Activated T-cell treated with anti-CD3 and anti-CD28 coated beads, Interleukin-2, amount 50 U/mL, for 72 hours (primary cell): ENCODE measurements at places on chromosomes 5 and 9. TPM values are rescaled to one million over a fixed set of nuclear protein-coding genes. Genes with fewer than 3 reads are reported as not detected.
A peak's percentile ranks its signal among the peaks of the same experiment; 100 is the strongest.

- no peaks in the 10 kb centered on the region for H3K4me1 ChIP-seq
- H3K27ac ChIP-seq = peak overlapping the region; percentile 54
Observed at GRCh38 chr5:73081093-73081492, 39.3 kb upstream of the TMEM171 start.

DNA sequence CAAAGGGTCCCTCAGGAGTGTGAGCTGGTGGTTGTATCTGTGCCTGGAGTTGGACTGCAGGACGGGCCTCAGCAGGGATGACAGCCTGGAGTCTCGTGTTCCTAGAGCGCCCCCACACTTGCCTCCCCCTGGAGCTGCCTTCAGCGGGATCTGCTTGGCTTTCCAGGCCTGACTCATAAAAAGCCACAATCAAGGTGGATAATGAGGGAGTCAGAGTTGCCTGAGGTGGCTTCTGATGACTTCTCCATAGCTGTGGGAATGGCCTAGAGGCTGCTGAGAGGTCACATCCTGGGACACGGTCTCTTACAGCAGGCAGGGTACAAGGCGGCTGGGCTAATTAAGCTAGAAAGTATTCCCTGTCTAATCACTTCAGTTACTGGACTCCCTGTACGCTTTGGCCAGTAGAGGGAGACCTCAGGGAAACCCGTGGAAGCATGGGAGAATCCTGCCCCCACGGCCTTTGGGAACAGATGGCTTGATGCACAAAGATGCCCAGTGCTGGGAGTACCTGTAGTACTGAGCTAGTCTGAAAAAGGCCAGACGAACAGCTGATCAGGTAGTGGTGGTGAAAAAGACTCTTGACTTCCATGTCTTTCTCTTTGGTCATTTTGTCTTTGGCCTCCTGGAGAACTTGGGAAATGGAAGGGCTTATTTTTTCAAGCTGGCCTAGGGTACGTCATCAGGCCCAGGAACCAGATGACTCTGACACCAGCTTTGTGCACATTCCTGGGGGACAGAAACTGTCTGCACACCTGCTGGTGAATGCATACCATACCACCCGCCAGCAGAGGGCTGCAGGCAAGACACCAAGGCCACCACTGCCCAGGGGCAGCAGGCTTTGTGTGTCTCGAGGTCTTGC lies 16.1 kb upstream of the FRRS1L start:
- H3K4me1 ChIP-seq = peaks cover 27% of the 10 kb centered on the region
- H3K27ac ChIP-seq = no peak overlapping the region
- no peak overlapping the region for H3K4me3 ChIP-seq

DNA sequence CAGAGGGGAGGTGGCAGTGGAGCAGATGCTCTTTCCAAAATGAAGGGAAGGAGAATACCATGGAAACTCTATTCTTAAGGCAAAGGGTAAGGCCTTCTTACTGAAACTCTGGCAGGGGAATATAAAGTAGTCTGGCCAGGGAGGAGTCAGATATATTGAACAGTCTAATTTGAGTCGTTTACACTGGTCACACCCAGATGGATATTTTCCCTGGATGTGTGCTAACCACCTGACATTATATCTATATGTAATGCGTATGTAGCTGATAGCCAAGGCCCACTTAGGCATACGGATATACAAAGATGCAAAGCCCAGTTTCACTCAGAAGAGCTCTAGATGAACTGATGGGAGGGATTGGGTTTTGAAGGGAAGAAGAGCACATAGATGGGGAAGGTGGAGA lies 7.0 kb downstream of the TDRD7 start:
- no peak overlapping the region for H3K27ac ChIP-seq
- no peak overlapping the region for H3K4me3 ChIP-seq
- no peak for DNase-seq
- H3K27me3 ChIP-seq = no peaks in the 10 kb centered on the region
- H3K36me3 ChIP-seq = peaks cover 2% of the 10 kb centered on the region
- H3K4me1 ChIP-seq = no peaks in the 10 kb centered on the region

- H3K27me3 ChIP-seq = no peaks in the 10 kb centered on the region
- no peak overlapping the region for H3K27ac ChIP-seq
- H3K4me1 ChIP-seq = peaks cover 38% of the 10 kb centered on the region
Observed at GRCh38 chr5:67518227-67518626, 321.6 kb upstream of the CD180 start.

- no peak for DNase-seq
- H3K27ac ChIP-seq = no peak overlapping the region
- H3K4me3 ChIP-seq = no peak overlapping the region
- H3K4me1 ChIP-seq = peaks cover 47% of the 10 kb centered on the region
Observed at GRCh38 chr5:140246378-140247122, 56.4 kb downstream of the PFDN1 start.

DNA sequence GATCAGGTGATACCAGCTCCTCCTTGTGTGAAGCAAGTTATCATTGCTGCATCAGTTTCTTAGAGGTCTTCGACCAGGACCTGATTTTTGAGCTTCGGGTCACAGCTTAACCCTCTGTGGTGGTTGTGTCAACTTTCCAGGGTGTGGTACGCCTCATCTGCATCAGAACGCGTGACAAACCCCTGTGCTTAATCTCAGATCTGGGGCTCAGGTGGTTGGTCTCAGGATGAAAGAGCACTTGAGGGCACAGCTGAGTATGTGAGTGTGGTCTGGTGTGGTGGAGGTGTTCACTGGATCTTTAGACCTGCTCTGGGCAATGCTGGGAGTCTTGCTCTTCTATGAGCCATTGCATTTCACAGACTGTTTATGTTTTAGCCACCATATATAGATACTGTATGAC lies 64.1 kb downstream of the OSTF1 start:
- peaks cover 76% of the 10 kb centered on the region for H3K4me1 ChIP-seq
- H3K27me3 ChIP-seq = no peaks in the 10 kb centered on the region
- peak overlapping the region; percentile 29 for H3K4me3 ChIP-seq
- H3K36me3 ChIP-seq = peaks cover 7% of the 10 kb centered on the region

- H3K27me3 ChIP-seq = peaks cover 6% of the 10 kb centered on the region
- H3K27ac ChIP-seq = no peak overlapping the region
- H3K4me1 ChIP-seq = no peaks in the 10 kb centered on the region
- peaks cover 11% of the 10 kb centered on the region for H3K36me3 ChIP-seq
- H3K4me3 ChIP-seq = no peak overlapping the region
Observed at GRCh38 chr5:151931260-151931659, 6.6 kb upstream of the GLRA1 start.

DNA sequence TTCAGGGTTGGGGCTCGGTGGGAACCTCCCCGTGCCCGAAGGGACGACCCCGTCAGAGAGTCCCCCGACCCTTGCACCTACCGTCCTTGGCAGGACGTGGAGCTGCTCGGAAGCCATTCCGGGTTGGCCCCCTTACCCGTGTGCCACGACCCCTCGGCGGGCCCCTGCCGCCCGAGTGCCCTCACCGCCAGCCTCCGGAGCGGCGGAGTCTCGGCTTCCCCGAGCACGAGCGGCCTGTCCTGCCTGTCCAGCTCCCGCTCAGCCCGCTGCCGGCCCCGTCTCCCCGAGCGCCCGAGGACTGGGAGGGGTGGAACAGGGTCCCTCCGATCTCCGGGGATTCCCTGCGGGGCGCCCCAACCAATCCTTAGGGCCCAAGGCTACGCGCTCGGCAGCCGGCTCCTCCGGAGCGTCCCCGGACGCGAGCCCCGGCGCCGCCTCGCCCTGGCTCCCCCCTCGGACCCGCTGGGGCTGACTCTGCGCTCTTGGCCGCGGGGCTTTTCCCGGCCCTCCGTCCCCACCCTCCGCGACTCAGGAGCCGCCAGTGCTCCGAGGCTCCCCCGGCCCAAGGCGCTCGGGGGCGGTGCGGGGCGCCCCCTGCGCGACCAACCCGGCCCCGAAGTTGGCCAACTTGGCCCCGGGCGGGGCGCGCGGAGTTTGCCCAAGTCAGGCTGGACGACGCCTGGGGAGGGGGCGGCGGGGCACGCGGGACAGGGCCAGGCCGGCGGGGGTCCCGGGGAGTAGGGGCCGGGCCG lies 654 bp downstream of the ADAMTS2 start:
- peaks cover 65% of the 10 kb centered on the region for H3K27me3 ChIP-seq
- DNase-seq = no peak
- H3K36me3 ChIP-seq = no peaks in the 10 kb centered on the region
- H3K27ac ChIP-seq = no peak overlapping the region

DNA sequence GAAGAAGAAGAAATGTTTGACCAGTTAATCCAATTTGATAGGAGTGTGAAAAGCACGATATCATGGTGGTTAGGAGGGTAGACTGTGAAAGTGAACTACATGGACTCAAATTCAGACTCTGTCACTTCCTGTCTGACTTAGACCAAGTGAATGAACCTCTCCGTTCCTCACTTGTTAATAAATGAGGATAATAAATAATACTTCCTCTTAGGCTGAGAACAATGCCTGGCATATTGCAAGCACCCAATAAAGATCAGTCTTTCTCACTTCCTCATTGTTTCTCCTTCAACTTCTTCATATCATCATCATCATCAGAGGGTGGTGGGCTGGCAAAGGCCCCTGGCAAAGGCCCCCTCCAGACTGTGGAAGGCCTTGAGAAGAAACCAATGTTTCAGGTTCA lies 148.7 kb downstream of the CDK5RAP2 start:
- H3K27ac ChIP-seq = no peak overlapping the region
- H3K4me3 ChIP-seq = no peak overlapping the region
- no peaks in the 10 kb centered on the region for H3K4me1 ChIP-seq
- H3K36me3 ChIP-seq = peaks cover 4% of the 10 kb centered on the region

GRCh38 chr5:96645091-96645490 lies 17.1 kb upstream of the CAST start:
- peaks cover 6% of the 10 kb centered on the region for H3K27me3 ChIP-seq
- no peak for DNase-seq
- H3K27ac ChIP-seq = no peak overlapping the region

GRCh38 chr9:120768247-120768646 lies 25.0 kb downstream of the FBXW2 start:
- no peak for DNase-seq
- H3K27ac ChIP-seq = peak overlapping the region; percentile 12
- peaks cover 4% of the 10 kb centered on the region for H3K36me3 ChIP-seq
- H3K27me3 ChIP-seq = no peaks in the 10 kb centered on the region

- no peaks in the 10 kb centered on the region for H3K4me1 ChIP-seq
- DNase-seq = no peak
- no peaks in the 10 kb centered on the region for H3K27me3 ChIP-seq
- H3K27ac ChIP-seq = no peak overlapping the region
- peaks cover 2% of the 10 kb centered on the region for H3K36me3 ChIP-seq
Observed at GRCh38 chr9:117095081-117095480, 319.8 kb downstream of the ASTN2 start.

- H3K36me3 ChIP-seq = peaks cover 4% of the 10 kb centered on the region
- peak overlapping the region; percentile 97 for H3K27ac ChIP-seq
- peaks cover 41% of the 10 kb centered on the region for H3K4me1 ChIP-seq
- no peaks in the 10 kb centered on the region for H3K27me3 ChIP-seq
Observed at GRCh38 chr5:172984244-172984953, 828 bp downstream of the ATP6V0E1 start.

- H3K36me3 ChIP-seq = no peaks in the 10 kb centered on the region
- DNase-seq = no peak
- H3K27me3 ChIP-seq = no peaks in the 10 kb centered on the region
- H3K27ac ChIP-seq = no peak overlapping the region
- no peaks in the 10 kb centered on the region for H3K4me1 ChIP-seq
Observed at GRCh38 chr5:6342689-6343315, 35.5 kb downstream of the MED10 start.

- H3K4me3 ChIP-seq = no peak overlapping the region
- no peak overlapping the region for H3K27ac ChIP-seq
- no peaks in the 10 kb centered on the region for H3K4me1 ChIP-seq
- no peak for DNase-seq
- peaks cover 12% of the 10 kb centered on the region for H3K36me3 ChIP-seq
- H3K27me3 ChIP-seq = no peaks in the 10 kb centered on the region
Observed at GRCh38 chr9:113026200-113026599, 14.2 kb upstream of the ZNF883 start.

DNA sequence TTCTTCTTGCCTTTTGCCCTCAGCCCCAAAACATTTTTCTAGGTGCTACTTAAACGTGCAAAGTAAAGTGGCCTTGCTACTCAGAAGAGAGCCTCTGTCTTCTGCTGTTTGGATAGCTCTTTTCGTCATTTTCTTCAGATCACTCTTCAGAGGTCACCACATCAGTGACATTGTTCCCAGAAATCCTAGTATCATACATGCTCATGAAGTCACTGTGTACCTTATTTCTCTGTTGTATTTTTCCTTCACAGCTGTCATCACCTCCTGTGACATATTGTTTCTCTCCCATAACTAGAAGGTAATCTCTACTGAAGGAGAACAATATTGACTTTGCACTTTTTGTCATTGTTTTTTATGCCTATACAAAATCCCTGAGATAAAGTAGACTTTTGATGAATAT lies 237.0 kb upstream of the CDH18 start:
- peaks cover 2% of the 10 kb centered on the region for H3K36me3 ChIP-seq
- H3K27me3 ChIP-seq = no peaks in the 10 kb centered on the region
- H3K4me1 ChIP-seq = no peaks in the 10 kb centered on the region

GRCh38 chr9:109950710-109951443 lies 170.9 kb downstream of the PALM2AKAP2 start:
- DNase-seq = peak; percentile 50
- peaks cover 49% of the 10 kb centered on the region for H3K4me1 ChIP-seq
- H3K36me3 ChIP-seq = peaks cover 8% of the 10 kb centered on the region
- peak overlapping the region; percentile 76 for H3K4me3 ChIP-seq

GRCh38 chr9:20903212-20903611 lies 128.2 kb downstream of the HACD4 start:
- DNase-seq = no peak
- no peaks in the 10 kb centered on the region for H3K27me3 ChIP-seq
- H3K27ac ChIP-seq = no peak overlapping the region
- no peaks in the 10 kb centered on the region for H3K4me1 ChIP-seq

DNA sequence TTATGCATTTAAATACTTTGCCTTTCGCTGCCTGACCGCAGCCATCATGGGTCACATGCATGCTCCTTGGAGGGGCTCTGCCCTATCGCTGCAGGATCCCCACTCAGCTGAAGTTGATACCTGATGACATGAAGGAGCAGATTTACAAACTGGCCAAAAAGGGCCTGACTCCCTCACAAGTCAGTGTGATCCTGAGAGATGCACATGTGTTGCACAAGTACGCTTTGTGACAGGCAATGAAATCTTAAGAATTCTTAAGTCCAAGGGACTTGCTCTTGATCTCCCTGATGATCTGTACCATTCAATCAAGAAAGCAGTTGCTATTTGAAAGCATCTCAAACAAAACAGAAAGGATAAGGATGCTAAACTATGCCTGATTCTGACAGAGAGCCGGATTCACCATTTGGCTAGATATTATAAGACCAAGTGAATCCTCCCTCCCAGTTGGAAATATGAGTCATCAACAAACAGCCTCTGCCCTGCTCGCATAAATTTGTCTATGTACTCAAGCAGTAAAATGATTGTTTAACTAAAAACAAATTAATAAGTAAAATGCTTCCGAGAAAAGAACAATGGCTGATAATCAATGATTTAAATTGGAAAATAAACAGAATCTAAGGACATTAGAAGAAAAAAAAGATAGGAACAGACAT lies 41.6 kb upstream of the PPP2CA start:
- no peak overlapping the region for H3K27ac ChIP-seq
- DNase-seq = no peak
- peaks cover 7% of the 10 kb centered on the region for H3K36me3 ChIP-seq

The NR6A1 gene
- total RNA-seq = 2.9 TPM

The EFNA5 gene
- not detected for total RNA-seq

The CCDC192 gene
- total RNA-seq = not detected

The C5orf47 gene
- not detected for total RNA-seq

The GLDC gene
- total RNA-seq = 5.2 TPM

The STK32A gene
- not detected for total RNA-seq

The KIF12 gene
- not detected for total RNA-seq

The KIAA1958 gene
- total RNA-seq = 11.2 TPM

The GCNT4 gene
- 4.5 TPM for total RNA-seq

The CXCL14 gene
- not detected for total RNA-seq

The LHX2 gene
- not detected for total RNA-seq

The SMC2 gene
- 55.0 TPM for total RNA-seq

The FBN2 gene
- 0.05 TPM for total RNA-seq

The LURAP1L gene
- total RNA-seq = not detected
